Progenitor cell of endocrine pancreas (in vitro differentiated cells): ENCODE measurements at places on chromosomes 6 and 20.

GRCh38 chr6:165243801-165244200, 65.6 kb downstream of the C6orf118 start:
- DNase-seq, result no peak

- no peak for DNase-seq
These were observed 158.9 kb downstream of the RALGAPA2 start for GRCh38 chr20:20553541-20553940.

- no peak for DNase-seq
These were observed 45.2 kb upstream of the RSPO3 start for GRCh38 chr6:127073222-127073621.

DNA sequence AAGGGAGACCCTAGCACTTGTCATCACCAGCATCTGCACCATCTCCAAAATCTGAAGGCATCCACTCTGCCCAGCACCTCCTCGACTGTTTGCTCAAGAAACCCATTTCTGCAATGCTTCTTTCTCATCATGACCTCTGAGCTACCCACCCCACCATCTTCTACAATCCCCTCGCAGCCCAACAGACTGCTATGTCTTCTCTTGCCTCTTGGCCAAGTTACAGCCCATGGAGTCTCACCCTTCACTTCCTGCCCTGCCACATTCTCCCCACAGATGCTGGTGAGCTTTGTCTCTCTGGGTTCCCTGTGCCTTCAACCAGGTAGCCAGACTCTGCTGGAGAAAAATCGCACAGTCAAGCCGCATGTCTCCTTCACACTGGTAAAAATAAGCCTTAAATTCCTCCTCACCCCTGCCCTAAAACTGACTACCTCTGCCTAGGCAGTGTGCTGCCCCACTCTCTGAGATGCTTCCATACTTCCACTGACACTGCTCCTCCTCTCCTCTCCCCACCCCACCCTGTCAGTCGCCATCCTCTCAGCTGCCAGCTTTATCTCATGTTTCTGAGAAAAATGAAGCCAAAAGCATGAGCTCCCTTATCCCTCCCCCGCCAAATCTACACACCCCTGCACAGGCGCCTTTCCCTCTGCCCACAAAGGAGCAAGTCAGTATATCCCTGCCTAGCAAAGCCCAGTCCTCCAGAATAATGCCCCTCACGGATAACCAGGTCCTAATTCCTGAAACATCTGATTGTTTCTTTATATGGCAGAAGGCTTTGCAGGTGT, 2.3 kb upstream of the TXNDC5 start:
- DNase-seq, result no peak

DNA sequence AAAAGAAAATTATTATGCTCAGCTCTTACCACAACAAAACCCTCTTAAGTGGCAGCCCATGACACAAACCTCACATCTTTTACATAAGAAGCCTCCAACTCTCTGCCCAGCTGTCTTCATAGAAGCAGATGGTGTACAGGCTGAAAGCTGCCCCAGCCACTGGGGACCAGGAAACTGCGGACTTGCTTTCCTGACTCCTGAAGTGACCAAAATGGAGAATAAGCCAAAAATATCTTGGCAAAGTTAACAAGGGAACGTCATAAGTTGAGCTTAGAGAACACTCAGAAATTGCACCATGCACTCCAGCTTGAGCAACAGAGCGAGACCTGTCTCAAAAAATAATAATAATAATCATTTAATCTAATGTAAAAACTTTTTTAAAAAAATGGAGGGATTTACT, 160.3 kb upstream of the CDYL start:
- no peak for DNase-seq

GRCh38 chr6:9039258-9039657, 603.9 kb upstream of the SLC35B3 start:
- DNase-seq, result no peak

- no peak for DNase-seq
These were observed 324.9 kb upstream of the TBX18 start for GRCh38 chr6:85089255-85089654.

DNA sequence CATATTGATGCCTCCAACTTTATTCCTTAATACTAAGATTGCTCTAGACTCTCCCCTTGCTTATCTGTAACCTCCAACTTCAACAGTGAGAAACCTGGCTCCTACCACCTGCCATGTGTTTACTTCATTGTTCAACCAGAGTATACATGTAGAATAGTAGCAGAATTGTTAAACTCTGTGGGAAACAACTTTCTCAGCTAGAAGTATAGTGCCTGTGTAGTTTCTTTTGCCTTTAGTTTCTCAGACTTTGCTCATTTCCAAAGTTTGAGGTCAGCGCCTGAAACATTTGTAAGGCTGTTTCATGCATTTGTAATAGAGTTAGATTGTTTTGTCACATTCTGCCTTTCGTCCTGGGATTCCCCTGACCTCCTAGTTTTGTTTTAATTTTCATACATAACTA, 34.9 kb upstream of the HECA start:
- no peak for DNase-seq

GRCh38 chr6:33751771-33752645, 5.3 kb upstream of the IP6K3 start:
- no peak for DNase-seq

GRCh38 chr20:50844430-50845100, 49.7 kb downstream of the BCAS4 start:
- no peak for DNase-seq

GRCh38 chr6:71035871-71036270, 79.0 kb upstream of the B3GAT2 start:
- DNase-seq, result no peak

GRCh38 chr6:24356310-24356973, 1.4 kb downstream of the DCDC2 start:
- DNase-seq, result no peak

- no peak for DNase-seq
These were observed 45.5 kb upstream of the NRN1 start for GRCh38 chr6:6052216-6052615.

GRCh38 chr20:47319517-47320252, 36.8 kb downstream of the ZMYND8 start:
- peak; percentile 68 for DNase-seq
